ENCODE measurements at places on chromosomes 3 and 15.

GRCh38 chr15:68672781-68673205 lies 94.0 kb downstream of the CORO2B start:
- no peak for DNase-seq

GRCh38 chr3:11582191-11582968 lies 61.3 kb downstream of the VGLL4 start:
- no peak for DNase-seq

- DNase-seq, result no peak
Measured at GRCh38 chr3:42711491-42712343, 9.1 kb upstream of the HHATL start.

DNA sequence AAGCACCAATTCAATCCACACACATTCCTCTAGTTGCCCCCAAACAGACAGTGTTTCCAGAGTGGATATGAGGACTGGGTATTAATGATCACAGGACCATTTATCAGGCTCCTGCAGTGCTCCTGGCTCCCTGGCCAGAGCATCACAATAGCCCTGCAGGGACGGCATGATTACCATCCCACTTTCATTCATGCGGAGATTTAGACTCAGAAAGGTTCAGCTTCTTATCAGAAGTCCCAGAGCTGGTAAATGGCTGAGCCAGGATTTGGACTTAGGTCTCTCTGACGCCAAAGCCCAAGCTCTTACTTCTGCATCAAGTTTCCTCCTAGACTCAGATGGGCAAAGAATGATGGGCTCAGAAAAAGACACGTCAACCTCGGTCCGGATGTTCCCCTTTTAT lies 2.9 kb upstream of the EPHB3 start:
- no peak for DNase-seq

GRCh38 chr3:68878322-68878721 lies 54.0 kb downstream of the TAFA4 start:
- DNase-seq, result no peak

GRCh38 chr3:12462159-12462947 lies 21.9 kb upstream of the TSEN2 start:
- no peak for DNase-seq

DNA sequence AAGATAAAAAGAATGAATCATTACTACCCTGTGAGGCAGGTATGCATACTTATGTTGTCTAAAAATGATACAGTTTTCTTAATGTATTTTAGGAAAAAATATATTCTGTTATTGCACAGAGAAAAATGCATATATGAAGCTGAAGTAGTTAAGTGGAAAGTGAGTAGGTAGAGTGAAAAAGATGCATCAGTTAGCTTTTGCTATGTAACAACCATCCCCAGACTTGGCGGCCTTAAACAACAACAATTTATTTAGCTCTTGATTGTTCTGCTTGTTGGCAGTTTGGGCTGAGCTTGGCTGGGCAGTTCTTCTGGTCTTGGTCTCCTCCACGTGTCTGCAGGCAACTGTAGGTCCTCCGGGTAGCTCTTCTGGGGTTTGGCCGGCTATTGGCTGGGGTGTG lies 45.7 kb downstream of the SLC6A6 start:
- no peak for DNase-seq

DNA sequence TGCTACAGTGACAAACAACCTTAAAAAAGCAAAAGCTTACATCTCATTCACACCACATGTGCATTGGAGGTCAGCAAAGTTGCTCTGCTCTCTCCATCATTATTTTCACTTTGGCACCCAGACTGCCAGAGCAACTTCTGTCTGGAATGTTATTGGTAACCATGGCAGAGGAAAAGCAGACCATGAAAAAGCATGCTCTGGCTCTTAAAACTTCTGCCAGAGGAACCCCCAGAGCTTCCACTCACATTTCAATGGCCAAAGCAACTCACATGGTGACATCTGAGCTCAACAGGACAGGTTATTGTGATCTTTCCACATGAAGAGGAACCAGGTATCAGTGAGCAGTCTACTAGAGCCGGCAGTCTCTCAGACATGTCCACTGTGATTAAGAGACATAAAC lies 21.9 kb upstream of the FRMD5 start:
- no peak for DNase-seq

DNA sequence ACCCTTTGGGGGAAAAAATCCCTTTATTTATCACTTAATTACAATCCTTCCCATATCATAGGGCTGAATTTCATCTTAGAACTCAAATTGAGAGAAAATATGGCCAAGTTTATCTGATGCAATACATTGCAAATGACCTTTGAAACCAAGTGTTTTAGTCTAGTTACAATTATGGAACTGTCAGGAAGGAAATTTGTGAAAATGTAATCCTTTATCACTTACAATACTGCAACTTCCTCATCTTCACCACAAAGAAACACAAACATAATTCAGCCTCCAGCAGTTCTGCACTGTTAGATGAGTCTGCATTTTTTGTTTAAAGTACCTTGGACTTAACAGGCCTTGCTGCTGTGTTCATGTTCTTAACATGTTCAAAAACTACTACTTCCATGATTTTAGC lies 4.6 kb downstream of the CCPG1 start:
- peak; percentile 85 for DNase-seq

GRCh38 chr3:133925960-133926735 lies 30.5 kb upstream of the RAB6B start:
- no peak for DNase-seq

GRCh38 chr3:132354916-132355702 lies 37.9 kb downstream of the ACP3 start:
- no peak for DNase-seq
